ENCODE measurements at places on chromosomes 3 and 15.

GRCh38 chr3:173747427-173747826, 349.9 kb downstream of the NLGN1 start:
- DNase-seq: no peak

DNA sequence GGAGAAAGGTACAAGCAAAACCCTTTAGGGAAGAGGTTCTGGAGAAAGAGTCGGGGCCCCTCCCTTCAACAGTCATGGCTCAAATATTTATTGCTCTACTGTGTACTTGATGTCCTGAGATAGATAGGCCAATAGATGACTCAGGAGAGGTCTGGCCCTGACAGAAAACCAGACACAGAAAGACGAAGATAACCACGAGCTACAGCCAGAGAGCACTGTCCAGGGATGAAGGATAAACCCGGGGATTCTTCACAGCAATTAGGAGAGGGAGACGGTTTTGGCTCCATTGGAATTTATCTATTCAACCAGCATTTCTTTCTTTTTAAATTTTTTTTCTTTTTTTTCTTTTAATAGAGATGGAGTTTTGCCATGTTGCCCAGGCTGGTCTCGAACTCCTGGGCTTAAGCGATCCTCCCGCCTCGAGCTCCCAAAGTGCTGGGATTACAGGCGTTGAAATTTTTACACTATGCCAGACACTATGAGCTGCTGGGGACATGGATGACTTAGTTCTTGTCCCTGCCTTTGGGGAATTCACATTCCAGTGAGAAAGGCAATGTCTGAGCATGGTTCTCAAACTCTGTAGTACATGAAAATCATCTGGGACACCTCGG, 4.6 kb upstream of the CIDEC start:
- peak; percentile 56 for DNase-seq

DNA sequence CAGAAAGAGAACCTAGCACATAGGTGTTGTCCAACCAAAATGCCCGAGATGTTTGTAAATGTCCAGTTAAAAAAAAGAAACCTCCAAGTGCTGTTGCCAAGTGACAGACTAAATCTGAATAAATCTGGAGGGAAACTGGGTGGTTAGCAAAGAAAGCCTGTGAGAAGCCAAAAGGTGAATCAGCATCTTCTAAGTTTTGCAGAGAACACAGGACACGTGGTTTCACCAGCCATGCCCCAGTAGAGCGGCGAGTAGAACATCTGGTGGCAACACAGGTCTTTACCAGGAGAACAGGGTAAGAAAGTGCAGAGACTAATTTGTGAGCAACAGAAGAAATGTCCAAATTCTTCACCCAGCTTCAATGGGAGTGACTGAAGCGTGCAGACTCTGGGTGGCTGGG, 986.0 kb downstream of the ROBO2 start:
- DNase-seq: no peak

DNA sequence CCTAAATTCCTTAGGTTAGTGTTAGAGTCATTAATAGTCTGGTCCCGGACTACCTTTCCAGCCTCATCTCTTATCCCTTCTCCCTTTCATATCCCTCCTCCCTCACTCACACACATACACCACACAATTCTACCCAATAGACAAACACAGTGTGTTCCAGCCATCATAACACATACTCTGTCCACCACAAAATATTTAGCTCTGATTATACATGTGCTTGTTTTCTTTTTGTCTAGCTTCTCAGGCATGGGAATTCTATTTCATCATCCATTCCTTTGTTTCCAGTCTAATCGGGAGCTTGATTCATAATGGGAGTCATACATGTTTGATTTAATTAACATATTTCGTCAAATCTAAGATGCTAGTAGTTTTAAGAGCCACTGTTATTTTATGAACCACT, 161.8 kb upstream of the BFSP2 start:
- no peak for DNase-seq

GRCh38 chr3:72846166-72846565, 2.1 kb downstream of the SHQ1 start:
- DNase-seq: no peak

- DNase-seq: no peak
Measured at GRCh38 chr3:59690886-59691285, 641.1 kb upstream of the CFAP20DC start.

DNA sequence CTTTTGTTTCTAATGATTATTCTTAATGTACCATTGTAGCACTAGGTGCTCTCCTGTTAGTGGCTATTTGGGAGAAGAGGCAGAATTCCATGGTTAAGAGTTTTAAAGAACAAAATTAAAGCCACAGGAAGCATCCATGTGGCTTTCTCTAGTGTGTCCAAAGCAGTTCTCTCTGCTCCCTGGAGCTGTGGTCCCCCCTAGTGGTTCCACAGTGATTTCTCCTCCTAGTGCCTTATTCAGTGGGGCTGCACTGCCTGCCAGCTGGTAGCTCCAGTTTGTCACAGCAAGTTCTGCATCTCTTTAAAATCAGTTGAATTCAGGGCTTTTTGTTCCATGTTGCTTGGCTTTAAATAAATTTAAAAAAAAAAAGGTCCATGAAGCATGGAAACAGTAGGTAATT, 39.6 kb upstream of the FAM98B start:
- peak; percentile 33 for DNase-seq

- DNase-seq: no peak
Measured at GRCh38 chr15:65766422-65767263, 25.4 kb downstream of the DENND4A start.

DNA sequence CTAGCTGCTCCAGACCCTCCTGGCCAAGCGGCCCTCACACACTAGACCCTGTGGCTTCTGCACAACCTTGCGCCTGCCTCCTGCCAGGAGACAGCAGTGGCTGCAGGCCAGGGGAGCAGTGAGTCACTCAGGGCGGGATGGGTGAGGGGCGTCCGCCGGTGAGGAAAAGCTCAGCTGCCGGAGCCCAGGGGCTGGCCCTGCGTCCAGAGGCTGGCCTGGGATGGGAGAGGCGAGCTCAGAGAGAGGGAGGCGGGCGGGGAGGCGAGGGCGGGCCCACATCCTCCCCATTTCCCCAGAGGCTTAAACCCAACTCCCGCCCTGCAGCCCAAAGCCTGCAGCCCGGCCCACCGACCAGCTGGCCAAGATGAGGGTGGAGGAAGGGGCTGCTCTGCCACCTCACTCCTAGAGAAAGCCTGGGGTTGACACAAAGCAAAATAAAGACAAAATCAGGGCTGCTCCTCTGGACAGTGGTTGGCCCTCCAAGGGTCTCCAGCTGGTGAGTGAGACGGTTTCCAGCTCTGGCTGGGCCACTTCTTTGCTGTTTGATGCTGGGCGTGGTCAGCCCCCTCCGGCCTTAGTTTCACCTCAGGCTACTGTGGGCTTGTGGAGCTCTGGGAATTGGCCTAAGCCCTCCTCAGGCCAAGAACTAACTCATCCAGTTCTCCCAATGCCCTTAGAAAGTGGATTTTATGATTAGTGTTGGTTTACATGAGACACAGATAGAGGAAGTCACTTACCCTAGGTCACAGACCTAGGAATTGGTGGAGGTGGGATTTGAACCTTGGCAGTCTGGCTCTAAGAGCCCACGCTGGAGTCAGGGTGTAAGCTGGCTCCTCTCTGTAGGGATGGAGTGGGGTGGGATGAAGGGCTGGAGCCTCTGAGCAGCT, 50.6 kb downstream of the IQSEC1 start:
- DNase-seq: no peak

GRCh38 chr15:40163657-40164416, 3.0 kb downstream of the BUB1B start:
- no peak for DNase-seq

DNA sequence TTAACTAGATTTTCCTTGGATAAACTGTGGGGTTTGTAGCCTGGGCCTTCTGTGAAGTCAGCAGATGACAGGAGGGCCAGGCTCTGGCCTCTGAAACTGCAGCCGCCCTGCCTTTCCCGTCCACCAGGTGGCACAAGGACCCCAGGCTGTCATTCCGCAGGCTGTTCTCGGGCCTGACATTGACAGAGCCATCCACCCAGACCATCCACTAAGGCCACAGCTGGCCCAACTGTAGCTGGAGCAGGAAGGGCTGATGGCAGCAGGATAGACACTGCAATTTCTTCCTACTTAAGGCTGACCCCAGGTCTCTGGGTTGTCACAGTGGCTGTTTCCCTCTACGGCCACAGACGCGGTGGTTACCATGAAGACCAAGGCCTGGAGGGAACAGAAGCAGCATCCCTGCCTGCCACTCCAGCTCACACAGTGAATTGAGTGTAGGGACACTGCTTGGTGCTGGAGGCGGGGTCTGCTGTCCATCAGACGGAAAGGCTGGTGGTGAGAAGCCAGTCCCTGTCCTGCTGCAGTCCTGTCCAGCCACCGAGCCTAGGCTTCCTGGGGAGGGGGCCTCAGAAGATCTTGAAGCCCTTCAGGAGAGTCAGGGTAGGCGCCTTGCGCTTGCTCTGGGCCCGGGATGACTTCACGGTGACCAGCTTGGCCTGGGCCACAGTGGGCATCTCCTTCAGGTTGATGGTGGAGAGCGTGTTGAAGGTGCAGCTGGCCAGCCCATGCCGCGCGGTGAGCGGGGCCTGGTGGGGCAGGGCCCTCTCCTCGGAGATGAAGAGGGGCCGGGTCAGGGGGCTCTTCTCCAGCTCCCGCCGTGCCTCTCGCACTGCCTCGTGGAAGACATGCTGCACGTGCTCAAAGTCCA, 9.4 kb downstream of the SLC51B start:
- peak; percentile 76 for DNase-seq

DNA sequence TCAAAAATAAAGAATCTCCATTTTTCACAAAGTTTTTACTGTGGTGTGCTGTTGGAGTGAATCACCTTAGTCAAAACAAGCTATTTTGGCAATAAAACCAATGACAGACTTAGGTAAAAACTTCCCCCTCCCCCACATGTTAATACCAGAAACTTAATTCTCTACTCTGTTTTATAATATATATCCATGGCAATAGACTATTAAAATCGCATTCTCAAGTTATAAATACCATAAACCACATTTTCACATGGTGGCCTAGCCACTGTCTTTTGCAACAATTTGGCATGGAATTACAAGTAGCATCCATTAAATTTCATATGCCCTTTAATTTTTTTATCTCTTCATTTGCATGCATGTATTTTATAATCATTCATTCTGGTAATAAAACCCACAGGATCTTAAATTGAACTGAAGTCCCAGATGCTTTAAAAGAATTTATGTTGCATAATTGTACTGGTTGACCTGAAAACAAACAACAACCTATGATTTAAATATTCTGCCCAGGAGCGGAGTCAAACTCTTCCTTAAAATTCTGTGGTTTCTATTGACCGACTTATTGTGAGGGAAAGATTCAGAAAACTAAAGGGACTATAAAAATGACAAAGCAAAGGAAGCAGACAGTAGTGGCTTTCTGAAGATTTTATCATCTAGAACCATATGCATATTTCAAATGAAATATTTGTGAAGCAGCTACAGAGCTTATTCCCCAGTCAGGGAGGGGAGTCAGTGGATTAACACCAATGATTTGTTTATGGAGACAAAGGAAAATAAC, 229.0 kb upstream of the TBL1XR1 start:
- no peak for DNase-seq

GRCh38 chr15:56672721-56673120, 60.6 kb downstream of the ZNF280D start:
- DNase-seq: no peak

DNA sequence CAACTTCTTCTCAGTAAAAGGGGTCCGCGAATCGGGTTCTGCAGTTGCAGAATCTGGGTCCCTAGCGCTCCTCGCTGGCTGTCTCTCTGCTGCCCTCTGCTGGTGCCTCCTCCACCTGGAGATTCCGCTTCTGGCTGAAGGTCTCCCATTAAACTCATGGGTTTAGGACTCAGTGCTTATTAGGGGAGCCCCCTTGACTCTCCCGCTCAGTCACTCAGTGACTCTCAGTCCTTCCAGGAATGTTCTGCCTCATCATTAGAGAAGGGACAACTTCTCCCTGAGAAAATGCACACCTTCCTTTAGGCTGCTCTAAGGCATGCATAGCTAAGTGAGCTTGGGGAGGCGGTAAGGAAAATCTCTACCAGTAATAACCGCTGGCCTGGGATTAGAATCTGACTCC, 7.1 kb downstream of the CPN2 start:
- DNase-seq: peak; percentile 63

DNA sequence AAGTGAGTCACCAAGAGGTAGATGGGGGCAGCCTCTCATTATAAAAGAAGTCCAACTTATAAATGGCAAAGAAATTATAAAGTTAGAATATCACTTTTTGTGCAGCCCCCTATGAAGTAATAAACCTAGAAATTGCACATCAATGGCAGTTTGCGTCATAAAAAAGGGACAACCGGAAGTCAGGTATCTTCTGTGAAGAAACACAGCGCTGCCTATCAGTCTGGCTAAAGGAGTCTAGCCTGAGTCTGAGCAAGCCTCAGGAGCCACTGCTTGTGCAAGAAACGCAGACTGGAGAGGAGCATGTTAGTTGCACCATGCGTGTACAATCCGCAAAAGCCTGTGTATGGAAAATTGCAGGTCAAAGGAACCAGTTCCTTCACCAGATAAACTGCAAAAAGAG, 178.4 kb downstream of the ARRDC4 start:
- no peak for DNase-seq

- DNase-seq: no peak
Measured at GRCh38 chr15:39176030-39176429, 404.8 kb upstream of the THBS1 start.

GRCh38 chr3:43366481-43366880, 80.1 kb downstream of the SNRK start:
- DNase-seq: no peak

- peak; percentile 37 for DNase-seq
Measured at GRCh38 chr15:23642413-23643044, 5.1 kb downstream of the MAGEL2 start.

- DNase-seq: no peak
Measured at GRCh38 chr15:49506341-49506740, 83.3 kb downstream of the FGF7 start.

Measured in erythroblast (primary cell).